ENCODE measurements at places on chromosomes 1 and 21.

- DNase-seq = no peak
These were observed 94.0 kb upstream of the FMN2 start for GRCh38 chr1:239997515-239998311.

DNA sequence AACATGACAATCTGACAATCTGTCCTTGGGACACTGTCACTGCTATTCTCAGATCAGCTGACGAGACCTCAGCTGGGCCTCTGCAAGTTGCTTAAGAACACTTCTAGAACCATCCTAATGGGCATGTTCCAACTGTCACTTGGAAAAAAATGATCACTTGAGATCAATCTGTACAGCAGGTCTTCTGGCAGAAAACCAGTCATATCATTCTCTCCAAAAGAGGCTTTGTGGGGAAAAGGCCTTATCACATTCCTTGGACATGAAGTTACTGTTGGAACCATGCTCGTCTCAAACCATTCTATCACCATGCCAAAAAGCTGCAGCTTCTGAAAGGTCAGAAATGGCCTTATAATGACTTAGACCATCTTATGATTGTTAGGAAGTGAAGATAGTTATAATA, 744.2 kb downstream of the USP25 start:
- DNase-seq = no peak

DNA sequence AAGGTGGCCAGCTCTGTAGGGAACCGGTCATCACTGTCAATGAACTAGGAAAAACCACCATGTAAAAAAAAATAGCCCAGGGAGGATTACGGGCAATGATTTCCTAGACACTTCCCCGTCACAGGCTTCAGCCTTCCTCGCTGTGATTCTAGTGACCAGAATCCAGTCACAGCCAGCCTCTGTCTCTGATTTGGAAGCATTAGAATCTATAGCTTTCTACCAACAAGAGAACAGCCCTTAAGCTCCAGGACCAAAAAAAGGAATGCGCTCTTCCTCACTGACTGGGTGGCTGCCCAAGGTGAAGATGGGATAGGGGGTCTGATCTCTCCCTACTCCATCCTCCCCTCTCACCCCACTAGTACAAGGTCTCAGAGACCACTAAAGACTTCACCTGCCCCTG, 67.2 kb downstream of the TEX35 start:
- no peak for DNase-seq

DNA sequence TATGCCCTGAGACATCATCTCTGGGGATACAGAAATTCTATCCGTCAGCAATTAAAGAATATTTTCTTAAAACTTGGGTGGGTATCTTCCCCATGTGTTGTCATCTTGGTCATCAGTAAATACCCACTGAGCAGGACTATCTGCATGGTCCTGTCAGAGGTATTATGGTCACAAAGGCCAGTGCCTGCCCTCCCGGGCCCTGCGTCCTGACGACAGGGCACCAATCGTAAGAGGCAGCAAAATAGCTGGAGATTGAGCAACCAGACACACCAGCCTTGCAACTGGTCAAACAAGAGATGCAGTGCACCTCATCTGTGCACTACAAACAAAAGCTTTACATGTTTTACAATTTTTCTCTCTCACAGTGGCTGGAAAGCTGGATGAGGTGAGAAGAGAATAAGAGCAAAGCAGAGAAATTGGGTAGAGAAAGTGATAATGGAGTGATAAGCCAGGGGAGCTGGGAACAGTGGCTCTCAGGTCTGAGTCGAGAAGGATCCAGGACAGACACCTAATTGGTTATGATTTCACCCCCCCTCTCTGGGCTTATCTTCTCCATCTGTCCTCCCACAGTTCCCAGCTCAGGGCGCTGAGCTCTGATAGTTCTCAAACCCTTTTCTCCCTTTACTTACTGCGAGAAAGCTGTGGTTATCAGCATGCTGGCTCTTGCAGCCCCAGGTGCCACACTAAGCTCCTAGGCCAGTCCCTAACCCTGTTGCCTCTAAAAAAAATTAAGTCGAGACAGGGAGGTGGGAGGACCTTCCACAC, 8.8 kb upstream of the SRP9 start:
- no peak for DNase-seq

DNA sequence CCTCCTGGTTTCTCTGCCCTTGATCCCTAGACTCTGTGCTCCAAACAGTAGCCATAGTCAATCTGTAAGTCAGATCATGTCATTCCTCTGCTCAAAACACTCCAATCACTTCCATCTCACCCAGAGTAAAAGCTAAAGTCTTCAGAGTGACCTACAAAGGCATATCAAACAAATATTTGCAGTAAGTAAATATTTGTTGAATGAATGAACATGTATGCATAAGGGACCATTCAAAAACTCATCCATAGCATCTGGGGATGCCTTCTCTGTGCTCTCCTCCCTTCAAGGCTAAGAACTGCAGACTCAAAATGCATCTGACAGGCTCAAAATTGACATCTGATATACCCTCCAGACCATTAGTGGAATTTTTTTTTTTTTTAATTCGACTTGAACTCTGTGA, 18.1 kb upstream of the AK5 start:
- no peak for DNase-seq

- DNase-seq = no peak
These were observed 258.9 kb downstream of the SEC16B start for GRCh38 chr1:177710696-177711620.
